ENCODE measurements at places on chromosomes 3 and 15. TPM values are rescaled to one million over a fixed set of nuclear protein-coding genes. Genes with fewer than 3 reads are reported as not detected.

GABRB3 gene
- 1.1 TPM for total RNA-seq

PRR20G gene
- total RNA-seq, result not detected

CPEB1 gene
- 2.2 TPM for total RNA-seq

GRCh38 chr3:4895838-4896237, 83.4 kb upstream of the BHLHE40 start:
- no peak overlapping the region for H3K4me3 ChIP-seq
- no peaks in the 10 kb centered on the region for H3K4me1 ChIP-seq
- DNase-seq, result no peak
- H3K27ac ChIP-seq, result no peak overlapping the region
- H3K36me3 ChIP-seq, result no peaks in the 10 kb centered on the region

- no peaks in the 10 kb centered on the region for H3K36me3 ChIP-seq
- no peak overlapping the region for H3K27ac ChIP-seq
- no peaks in the 10 kb centered on the region for H3K4me1 ChIP-seq
Observed at GRCh38 chr3:167054926-167055325, 325.2 kb downstream of the ZBBX start.

DNA sequence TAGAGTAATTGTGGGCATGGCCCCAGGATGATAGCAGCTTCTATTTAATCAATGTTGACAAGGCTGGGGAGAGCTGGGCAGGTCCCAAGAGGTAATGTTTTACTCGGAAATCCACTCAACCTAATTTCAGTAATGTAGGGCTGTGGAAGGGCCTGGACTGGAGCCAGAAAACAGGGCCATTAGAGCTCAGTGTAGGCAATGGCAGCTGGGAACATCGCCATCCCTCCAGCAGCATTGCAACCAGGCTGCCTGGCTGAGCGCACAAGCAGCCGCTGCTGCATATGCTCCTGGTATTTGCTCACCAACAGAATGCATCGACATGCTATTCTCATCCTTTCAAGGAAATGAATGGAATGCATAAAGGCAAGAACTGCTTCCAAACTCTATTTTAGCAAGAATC, 90.0 kb downstream of the GAP43 start:
- H3K27me3 ChIP-seq, result no peaks in the 10 kb centered on the region
- H3K4me1 ChIP-seq, result no peaks in the 10 kb centered on the region
- no peak for DNase-seq
- H3K27ac ChIP-seq, result no peak overlapping the region
- no peak overlapping the region for H3K4me3 ChIP-seq

DNA sequence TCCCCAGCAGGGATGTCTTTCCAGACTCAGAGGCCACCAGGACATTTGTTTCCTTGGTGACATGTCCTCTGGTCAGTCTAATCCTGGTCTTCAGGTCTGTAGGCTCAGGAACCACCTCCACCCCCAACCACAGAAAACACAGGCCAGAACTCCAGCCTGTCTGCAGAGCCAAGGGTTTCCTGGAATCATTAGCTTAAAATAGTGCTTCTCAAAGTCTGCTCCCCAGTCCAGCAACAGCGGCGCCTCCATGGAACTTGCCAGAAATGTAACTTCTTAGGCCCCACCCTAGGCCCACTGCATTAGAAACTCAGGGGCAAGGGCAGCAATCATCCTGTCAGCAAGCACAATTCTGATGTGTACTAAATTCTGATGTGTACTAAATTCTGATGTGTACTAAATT, 20.0 kb downstream of the SLC28A1 start:
- H3K27me3 ChIP-seq, result no peaks in the 10 kb centered on the region
- no peak overlapping the region for H3K4me3 ChIP-seq
- no peaks in the 10 kb centered on the region for H3K36me3 ChIP-seq
- H3K27ac ChIP-seq, result peak overlapping the region; percentile 38
- no peak for DNase-seq

DNA sequence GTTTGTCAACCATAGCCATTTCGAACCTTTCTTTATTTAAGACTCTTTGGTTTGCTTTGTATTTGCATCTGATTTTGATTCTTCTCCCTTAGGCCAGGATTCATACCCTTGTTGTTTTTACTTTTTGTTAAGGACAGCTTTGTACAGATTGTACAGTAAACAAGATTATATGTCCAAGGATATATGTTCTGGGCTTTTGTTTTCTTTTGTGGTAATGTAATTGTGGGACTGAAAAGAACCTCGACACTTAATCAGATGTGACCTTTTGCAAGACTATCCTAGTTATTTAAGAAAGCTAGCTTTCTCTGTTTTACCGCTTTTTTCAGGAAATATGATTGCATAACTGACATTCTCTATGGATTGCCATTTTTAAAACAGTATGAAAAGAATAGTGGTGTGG, 67.0 kb upstream of the SAMMSON start:
- H3K4me1 ChIP-seq, result no peaks in the 10 kb centered on the region
- H3K27ac ChIP-seq, result no peak overlapping the region
- no peak for DNase-seq
- no peaks in the 10 kb centered on the region for H3K27me3 ChIP-seq

DNA sequence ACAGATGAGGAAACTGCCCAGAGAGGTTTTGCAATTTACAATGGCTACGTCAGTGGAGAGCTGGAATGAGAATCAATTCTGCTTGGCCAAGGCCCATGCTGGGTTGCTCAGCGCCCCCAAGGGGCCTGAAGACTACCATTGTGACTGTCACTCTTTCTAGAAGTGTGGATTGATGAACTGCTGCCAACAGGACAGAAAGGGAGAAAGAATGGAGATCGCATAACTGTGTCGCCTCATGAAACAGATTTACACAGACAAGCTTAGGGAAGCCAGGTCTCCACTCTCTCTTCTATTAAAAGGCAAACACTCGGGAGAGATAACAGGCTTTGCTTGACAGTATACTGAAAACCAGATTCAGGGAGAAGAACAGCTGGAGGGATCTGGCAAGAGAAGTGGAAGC, 160.0 kb downstream of the STT3B start:
- H3K4me3 ChIP-seq, result no peak overlapping the region
- no peaks in the 10 kb centered on the region for H3K36me3 ChIP-seq
- no peak overlapping the region for H3K27ac ChIP-seq
- no peak for DNase-seq
- no peaks in the 10 kb centered on the region for H3K4me1 ChIP-seq

DNA sequence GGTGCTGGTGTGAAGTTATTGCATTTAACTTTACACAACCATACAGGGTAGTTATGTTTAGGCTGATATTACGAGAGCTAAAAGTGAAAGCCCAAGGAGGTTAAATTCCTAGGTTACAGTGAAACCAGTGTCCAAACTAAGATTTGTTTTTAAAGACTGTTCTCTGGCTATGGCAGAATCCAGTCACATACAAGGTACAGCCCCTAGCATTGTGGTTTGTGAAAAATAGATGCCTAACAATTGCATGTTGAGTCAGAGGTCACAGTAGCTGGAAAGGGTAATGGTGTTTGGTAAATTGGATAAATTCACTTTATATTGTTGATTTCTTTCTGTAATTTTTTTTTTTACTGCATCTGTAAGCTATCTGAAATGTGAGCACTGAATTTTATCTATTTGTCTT, 614.6 kb upstream of the TBL1XR1 start:
- no peak overlapping the region for H3K27ac ChIP-seq
- H3K4me3 ChIP-seq, result no peak overlapping the region
- H3K27me3 ChIP-seq, result no peaks in the 10 kb centered on the region
- no peak for DNase-seq

DNA sequence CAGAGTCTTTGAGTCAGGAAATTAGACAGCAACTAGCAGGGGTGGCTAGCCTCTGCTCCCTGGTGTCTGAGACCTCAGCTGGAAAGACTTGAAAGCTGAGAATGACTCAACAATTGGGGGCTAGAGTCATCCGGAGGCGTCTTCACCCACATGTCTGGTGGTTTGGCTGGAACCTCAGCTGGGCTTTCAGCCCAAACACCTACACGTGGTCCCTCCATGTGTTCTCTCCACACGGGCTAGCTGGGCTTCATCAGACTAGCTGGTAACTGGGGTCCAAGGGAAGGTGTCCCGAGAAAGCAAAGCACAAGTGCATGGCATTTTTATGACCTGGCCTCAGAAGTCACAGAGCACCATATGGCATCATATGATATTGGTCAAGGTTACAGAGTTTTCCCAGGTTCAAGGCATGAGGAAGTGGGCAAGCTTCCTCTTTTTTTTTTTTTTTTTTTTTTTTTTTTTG, 19.9 kb upstream of the ABHD2 start:
- H3K4me1 ChIP-seq, result peaks cover 3% of the 10 kb centered on the region
- H3K36me3 ChIP-seq, result no peaks in the 10 kb centered on the region
- no peak overlapping the region for H3K4me3 ChIP-seq

GRCh38 chr15:83973816-83974215, 261.8 kb upstream of the GOLGA6L4 start:
- H3K27me3 ChIP-seq, result no peaks in the 10 kb centered on the region
- H3K36me3 ChIP-seq, result no peaks in the 10 kb centered on the region
- H3K4me3 ChIP-seq, result no peak overlapping the region
- no peak for DNase-seq
- no peaks in the 10 kb centered on the region for H3K4me1 ChIP-seq
- no peak overlapping the region for H3K27ac ChIP-seq

- H3K36me3 ChIP-seq, result no peaks in the 10 kb centered on the region
- H3K27ac ChIP-seq, result no peak overlapping the region
- DNase-seq, result no peak
Observed at GRCh38 chr3:45535665-45536064, 58.9 kb upstream of the LIMD1 start.

DNA sequence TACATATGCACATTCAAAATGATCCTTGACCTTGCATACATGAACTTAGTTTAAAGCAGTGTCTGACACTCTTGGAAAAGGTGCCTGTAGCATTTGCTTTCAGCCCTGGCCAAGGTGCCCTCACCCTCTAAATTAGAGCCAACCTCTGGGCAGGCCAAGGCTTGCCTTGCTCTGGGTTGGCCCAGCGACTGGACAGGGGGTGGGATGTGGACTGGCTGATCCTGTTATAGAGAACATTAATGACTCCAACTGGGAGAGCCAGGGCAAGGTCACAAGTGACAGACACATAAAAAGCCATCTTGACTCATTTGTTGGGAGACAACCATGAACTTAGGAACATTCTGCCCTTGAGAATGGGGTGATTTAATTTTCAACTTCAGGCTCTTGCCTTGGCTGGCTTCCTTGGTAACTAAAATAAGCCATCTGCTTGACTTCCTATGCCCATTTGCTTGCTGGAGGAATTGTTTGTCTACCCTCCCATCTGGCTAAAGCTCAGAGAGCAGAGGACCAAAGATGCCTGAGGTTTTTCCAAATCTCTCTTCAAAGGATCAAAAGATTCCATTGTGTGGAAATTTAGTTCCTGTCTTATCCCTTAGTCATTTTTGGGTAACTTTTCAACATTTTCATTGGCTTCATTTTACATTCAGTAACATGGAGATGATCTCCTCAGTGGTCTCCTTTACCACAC, 403.7 kb downstream of the SOX2 start:
- no peaks in the 10 kb centered on the region for H3K36me3 ChIP-seq
- no peak for DNase-seq
- H3K4me1 ChIP-seq, result no peaks in the 10 kb centered on the region
- no peak overlapping the region for H3K27ac ChIP-seq

DNA sequence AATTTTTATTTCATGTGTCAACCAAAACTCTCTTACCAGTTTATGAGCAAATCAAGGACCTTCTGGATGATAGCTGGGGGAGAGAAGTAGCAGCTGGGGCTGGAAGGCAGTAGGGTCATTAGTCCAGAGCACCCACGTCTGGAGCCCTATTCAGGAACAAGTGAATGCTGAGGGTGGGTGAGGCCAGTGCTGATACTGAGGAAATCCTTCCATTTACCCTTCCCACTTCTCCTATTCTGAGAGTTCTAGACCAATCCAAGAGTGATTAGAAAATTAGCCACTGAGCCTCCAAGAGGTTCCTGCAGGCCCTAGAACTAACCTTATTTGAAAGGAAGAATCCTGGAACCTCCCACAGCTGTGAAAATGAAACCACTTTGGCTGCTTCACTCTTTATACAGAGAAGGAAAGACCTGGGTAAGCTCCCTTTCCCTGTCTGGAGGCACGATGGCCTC, 46.2 kb upstream of the VILL start:
- DNase-seq, result no peak
- H3K27ac ChIP-seq, result peak overlapping the region; percentile 83
- no peak overlapping the region for H3K4me3 ChIP-seq

DNA sequence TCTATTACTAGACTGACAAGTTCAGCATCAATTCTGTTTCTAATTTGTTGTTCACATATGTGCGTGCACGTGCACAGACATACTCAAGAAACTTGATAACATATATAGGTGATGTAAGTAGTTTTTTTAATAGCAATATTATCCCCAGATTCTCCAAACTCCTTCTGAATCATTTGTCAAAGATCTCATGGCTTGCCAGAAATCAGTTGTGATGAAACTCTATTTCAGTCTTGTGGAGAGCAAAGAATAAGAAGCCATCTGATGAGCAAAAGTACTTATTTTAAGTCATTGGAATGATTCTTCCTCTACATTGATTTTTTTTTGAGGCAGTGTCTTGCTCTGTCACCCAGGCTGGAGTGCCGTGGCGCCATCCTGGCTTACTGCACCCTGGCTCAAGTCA, 167.0 kb upstream of the TBL1XR1 start:
- H3K4me1 ChIP-seq, result no peaks in the 10 kb centered on the region
- H3K4me3 ChIP-seq, result no peak overlapping the region
- no peaks in the 10 kb centered on the region for H3K36me3 ChIP-seq
- no peak overlapping the region for H3K27ac ChIP-seq
- DNase-seq, result no peak

GRCh38 chr15:58742022-58742813, 7.3 kb downstream of the ADAM10 start:
- H3K4me1 ChIP-seq, result peaks cover 12% of the 10 kb centered on the region
- no peak for DNase-seq
- no peaks in the 10 kb centered on the region for H3K27me3 ChIP-seq
- H3K27ac ChIP-seq, result no peak overlapping the region
- no peaks in the 10 kb centered on the region for H3K36me3 ChIP-seq

GRCh38 chr15:96102631-96103030, 227.9 kb upstream of the NR2F2 start:
- no peak overlapping the region for H3K27ac ChIP-seq
- H3K4me3 ChIP-seq, result no peak overlapping the region
- no peaks in the 10 kb centered on the region for H3K27me3 ChIP-seq
- no peaks in the 10 kb centered on the region for H3K4me1 ChIP-seq

DNA sequence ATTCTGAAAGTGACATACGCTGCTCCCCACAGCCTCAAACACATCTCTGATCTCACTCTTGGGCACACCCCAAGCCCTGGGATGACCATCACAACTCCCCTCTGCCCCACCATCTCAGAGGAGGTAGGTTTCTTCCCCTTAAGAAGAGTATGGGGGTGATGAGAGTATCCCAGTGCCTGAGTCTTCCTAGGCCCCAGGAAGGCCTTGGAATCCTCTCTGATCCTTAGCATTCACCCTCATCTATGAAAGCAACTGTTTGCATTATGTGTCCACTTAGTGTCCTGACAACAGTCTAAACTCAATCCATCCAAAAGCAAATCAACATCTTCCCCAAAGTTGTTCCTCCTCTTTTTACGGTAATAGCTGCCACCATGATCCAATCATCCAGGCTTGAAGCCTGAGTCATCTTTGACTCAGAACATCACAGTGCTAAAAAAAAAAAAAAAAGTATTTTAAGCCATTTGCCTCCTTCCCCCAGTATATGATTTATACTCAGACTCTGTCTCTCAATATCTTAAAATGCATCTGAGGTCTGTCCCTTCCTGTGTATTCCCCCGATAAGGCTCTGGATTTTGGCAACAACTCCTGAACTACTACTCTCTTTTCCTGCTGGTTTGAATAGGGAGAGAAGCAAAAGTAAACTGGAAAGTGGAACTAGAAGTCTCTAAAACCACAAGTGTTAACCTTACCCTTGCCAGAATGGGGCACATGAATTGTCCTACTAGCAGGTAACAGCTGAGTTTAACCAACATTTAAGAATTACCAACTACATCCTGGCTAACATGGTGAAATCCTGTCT, 22.5 kb downstream of the POPDC2 start:
- H3K4me3 ChIP-seq, result no peak overlapping the region
- no peaks in the 10 kb centered on the region for H3K36me3 ChIP-seq
- H3K4me1 ChIP-seq, result no peaks in the 10 kb centered on the region
- H3K27me3 ChIP-seq, result no peaks in the 10 kb centered on the region

Data from breast epithelium (tissue), 4 donors.